ENCODE measurements at places on chromosomes 16 and 17.

- no peak for DNase-seq
Observed at GRCh38 chr17:73548620-73549311, 95.5 kb downstream of the SDK2 start.

DNA sequence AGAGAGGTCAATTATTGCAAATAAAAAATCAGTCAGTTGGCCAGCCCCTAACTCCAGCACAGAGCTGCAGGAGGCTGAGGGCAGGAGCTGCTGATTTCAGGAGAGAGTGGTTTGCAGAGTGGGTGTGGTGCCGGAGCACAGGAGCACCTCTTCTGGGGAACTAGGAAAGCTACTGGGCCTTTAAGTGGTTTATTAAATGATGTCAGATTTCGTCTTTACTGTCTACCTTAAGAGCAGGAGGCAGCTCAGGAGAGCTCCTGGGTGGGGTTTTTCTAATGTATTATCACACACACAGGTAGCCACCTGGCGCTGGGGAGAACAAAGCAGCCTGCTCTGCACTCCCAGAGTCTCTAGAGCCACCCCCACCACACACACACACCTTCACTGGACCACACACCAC lies 11.5 kb upstream of the HAS3 start:
- DNase-seq: no peak

- DNase-seq: no peak
Observed at GRCh38 chr16:49112754-49113153, 168.9 kb downstream of the CBLN1 start.

DNA sequence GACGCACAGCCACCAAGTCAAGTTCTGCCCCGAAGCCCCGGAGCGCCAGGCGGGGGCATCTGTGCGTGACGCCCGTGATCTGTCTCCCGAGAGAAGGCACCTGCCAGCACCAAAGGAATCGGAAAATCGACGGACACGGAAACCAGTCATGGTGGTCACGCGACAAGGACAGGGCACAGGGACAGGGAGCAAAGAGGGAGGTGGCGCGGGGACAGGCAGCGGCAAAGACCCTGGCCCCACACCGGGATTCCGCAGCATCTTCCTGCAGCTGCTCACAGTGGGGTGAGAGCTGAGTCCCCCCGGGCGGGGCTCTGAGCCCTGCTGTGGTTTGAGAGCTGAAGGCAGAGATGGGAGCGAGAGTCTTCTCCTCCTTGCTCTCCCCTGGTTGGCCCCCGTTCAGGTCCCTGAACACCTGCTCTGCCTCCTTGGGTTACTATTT lies 56.4 kb downstream of the ABR start:
- no peak for DNase-seq

GRCh38 chr16:1960665-1961630 lies 1.6 kb downstream of the NDUFB10 start:
- DNase-seq: peak; percentile 37

DNA sequence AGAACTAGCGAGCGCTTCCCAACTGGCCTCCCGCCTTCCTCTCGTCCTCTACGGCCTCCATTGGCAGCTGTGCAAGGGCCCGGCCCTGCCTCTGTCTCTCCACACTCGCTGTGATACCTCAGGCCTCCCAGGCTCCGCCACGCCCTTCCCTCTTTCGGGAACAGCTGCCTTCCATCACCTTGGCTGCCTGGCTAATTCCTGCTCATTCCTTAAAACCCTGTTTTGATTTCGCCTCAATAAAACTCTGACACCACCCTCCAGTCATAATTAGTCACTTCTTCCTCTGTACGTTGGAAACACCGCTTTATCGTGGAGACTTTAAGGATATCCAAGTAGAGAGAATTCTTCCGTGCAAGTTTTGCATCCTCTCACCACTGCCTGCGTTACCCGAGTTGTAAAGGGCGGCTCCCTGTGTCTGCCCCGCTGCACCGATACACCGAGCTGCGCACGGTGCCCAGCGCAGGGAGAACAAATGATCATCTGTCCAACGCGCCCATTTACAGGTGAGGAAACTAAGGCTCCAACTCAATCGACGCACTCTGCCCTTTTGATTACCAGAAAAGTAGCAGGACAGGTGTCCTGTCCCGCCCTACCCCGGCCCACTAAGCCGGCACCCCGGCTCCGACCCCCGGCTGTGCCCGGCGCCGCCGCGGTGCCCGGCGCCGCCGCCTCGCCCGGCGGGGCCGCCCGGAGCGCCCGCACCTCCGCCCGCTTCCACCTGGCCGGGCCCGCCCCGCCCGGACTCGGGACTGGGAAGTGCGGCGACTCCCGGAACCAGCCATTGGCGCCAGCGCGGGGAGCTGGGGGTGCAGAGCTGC lies 139.7 kb downstream of the SEC14L1 start:
- no peak for DNase-seq

- DNase-seq: no peak
Observed at GRCh38 chr17:8598913-8599312, 31.6 kb downstream of the MYH10 start.

DNA sequence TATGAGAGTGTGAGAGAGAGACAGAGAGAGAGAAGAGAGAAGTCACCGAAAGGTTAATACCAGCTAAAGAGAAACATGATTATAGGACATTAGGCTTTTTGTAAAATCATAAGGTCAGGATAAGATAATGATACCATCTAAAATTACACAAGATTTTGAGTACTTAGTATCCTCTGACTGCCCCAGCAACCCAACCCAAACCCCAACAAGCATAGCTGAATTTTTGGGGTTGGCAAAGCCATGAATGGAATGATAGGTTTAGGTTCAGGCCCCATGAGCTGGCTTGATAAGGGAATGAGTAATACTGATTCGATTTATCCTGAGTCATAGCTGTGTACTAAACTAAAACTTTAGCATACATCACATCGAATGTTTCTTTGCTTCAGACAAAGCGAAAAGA lies 259.5 kb downstream of the IRX3 start:
- DNase-seq: no peak

DNA sequence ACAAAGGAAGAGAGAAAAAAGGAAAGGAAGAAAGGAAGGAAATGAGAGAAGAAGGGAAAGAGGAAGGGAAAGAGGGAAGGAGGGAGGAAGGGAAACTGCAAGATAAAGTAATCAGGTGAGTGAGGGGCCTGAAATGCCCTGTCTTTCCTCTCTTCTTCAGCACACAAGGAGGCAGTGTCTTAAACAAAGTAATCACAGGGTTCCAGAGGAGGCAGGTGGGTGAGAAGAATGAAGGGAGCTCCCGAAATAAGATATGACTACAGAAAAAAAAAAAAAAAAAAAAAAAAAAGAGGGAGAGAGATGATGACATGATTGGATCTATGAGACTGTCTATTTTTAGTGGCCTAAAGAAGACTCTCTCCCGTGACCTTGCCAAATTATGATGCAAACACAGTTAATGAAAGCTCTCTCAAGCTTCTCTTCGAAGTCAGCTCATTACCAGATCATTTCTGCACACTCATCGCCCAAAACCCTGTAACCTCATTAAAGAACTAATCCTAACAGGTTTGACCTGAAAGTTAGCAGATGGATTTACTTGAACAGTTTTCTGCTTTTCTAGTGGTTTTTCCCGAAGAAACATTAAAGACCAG lies 53.6 kb downstream of the CDH11 start:
- DNase-seq: no peak

DNA sequence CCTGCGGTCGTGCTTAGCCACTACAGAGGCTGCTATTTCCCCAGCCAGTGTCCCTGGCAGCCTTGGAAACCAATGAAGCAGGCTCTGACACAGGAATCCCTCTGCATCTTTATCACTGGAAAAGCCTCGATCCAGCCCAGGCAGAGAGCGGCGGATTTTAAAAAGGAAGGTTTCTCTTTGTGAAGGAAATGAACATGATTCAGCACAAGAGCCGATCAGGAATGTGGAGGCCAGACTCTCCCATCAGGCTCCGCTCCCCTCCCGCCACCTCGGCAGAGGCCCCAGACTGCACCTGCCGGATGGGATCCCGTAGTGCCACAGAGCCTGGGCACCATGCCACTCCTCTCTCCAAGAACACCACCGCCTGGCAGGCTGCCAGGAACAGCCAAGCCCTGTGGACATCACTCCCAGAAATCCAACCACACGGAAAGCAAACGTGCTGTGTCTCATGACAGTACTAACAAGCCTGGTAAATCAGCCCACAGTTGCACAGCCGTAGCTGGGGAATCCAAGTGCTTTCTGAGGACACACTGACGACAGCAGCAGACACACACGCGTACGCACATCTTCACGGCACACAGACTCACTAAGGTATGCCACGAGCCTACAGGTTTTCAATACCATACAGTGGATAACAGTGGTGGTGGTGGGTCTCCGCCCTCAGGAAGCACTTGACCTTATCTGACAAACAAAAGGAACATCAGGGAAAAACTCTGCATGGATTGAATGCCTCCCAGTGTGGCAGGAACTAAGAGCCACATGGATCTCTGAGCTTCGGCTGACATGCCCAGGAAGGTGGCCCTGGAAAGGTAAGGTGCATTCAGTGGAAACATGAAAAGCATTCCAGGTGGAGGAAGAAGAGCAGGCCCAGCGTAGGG lies 5.4 kb downstream of the LRRC75A start:
- DNase-seq: peak; percentile 56

GRCh38 chr17:33895491-33895890 lies 359.6 kb upstream of the CCL2 start:
- DNase-seq: no peak

DNA sequence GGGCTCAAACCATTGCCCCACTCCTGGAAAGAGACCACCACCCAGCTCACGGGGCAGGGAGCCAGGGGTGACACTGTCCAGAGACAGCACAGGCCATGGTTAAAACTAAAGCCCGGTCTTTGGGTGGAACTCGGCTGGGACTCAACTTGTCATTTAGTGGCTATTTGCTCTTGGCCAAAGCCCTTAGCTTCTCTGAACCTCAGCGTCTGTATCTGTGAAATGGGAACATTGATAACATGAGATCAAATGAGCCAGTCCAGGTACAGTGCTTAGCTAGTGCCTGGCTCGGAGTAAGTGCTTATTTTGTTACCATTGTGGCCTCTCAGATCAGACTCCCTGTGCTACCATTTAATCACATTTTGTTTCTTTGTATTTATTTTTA lies 48.5 kb downstream of the RTN4RL1 start:
- no peak for DNase-seq

DNA sequence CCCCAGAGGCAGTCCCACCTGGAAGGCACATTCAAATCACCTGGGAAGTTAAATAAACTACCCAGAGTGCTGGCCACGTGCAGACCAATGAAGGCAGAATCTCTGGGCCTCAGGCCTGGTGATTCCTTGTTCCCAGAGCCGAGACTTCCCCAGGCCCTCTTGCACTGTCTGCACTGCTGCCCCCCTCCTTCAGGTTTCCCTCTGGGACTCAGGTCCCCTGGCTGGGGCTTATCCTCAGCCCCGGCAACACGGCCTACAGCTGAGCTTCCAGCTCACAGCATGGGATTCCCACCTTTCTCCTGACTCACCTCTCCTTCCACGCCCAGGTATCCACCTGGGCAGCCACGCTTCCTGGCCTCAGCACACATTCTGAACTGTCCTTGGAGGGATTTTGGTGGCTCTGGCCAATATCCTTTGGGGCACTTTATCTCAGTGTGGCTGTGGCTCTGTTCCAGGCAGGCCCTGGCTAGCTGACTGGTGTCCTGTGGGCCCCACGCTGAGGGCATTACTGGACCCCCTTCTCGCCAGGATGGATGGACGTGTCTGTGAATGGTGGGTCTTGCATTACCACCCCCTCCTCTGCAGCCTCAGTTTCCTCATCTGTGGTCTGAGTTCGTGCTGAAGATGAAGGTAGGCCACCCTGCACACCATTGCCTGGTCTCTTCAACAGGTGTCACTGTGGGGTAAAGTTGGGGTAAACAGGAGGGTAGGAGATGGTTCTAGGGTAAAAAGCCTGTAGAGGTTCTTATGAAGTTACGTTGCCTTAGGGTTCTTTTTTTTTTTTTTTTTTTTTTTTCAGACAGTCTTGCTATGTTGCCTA lies 165.7 kb downstream of the IRF8 start:
- DNase-seq: no peak

DNA sequence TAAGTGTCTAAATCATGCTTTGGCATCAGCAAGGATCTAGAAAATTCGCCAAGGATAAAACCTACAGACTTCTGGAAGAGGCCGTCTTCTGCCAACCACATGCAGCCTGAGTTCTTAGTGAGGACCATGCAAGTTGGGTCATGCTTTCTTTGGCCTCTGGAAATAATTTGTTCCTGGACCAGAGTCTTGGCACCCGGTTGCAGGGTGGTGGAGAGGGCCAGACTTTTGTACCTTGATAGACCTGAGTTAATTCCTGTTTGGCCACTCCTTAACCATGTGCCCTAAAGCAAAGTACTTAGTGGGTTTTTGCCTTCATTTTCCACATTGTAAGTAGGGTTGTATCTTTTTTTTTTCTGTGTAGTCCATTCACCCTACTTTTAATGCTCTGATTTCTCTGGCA lies 283.4 kb upstream of the IRX5 start:
- DNase-seq: no peak

DNA sequence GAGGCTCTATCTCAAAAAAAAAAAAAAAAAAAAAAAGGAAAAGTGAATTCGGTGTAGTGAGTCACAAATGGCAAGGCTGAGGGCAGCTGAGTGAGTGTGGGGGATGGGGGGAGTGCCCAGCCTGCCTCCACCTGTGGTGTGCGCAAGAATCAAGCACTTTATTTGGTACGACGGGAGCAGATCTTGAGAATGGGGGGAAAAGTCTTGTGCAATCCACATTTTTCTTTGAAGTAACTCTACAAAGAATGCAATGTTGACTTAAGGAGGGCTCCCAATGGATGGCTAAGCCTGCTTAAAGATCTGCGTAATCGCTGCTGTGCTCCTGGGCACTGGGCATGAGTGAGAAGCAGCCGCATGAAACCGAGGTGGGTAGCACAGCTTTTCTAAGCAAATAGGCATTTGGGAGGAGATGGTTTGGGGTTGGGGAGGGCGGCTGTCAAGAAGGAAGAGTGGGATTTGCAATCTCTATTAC lies 28.2 kb downstream of the ATP2C2 start:
- peak; percentile 34 for DNase-seq

GRCh38 chr16:85819771-85820170 lies 20.3 kb downstream of the COX4I1 start:
- DNase-seq: no peak

DNA sequence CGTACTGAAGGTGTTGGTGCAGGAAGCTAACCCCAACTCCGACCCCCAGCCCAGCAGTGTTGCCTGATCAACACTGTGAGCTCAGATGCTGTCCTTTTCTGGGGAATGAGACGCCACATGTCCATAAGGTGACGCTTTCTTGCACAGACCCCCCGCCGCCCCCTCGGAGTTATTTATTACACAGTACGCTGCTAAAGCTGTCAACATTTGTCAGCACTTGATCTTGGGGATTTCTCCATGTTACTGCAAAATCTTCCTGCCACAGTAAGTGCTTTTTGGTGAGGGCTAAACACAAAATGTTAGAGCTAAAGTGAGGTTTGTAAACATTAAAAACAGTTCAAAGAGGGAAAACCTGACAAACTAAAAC lies 15.9 kb downstream of the CMTM3 start:
- no peak for DNase-seq

Data from neural progenitor cell (in vitro differentiated cells).